GM12891 (cell line): ENCODE measurements at places on chromosomes 6 and 20.

DNA sequence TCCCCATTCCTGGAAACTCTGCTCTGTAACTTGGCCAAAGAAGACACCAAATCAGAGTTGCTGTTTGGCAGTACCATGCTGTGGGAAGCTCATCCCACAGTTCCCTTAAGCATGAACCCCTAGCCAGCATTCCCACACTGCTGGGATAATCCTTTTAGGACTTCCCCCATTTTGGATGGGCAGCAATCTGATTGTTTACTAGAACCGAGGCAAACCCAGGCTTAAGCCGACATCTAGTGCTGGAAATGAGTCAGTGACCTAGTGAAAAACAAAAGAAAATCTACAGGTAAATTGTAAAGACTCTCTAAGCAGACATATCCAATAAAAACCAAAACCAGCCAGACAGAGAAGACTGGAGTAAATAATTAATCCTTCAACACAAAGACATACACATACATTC is 5.2 kb downstream of the DNAH8 start:
- no peak for DNase-seq

- DNase-seq: no peak
These were observed 50.4 kb downstream of the MAP3K7 start for GRCh38 chr6:90536520-90536919.

- DNase-seq: no peak
These were observed 58.5 kb downstream of the CDK19 start for GRCh38 chr6:110756817-110757216.

DNA sequence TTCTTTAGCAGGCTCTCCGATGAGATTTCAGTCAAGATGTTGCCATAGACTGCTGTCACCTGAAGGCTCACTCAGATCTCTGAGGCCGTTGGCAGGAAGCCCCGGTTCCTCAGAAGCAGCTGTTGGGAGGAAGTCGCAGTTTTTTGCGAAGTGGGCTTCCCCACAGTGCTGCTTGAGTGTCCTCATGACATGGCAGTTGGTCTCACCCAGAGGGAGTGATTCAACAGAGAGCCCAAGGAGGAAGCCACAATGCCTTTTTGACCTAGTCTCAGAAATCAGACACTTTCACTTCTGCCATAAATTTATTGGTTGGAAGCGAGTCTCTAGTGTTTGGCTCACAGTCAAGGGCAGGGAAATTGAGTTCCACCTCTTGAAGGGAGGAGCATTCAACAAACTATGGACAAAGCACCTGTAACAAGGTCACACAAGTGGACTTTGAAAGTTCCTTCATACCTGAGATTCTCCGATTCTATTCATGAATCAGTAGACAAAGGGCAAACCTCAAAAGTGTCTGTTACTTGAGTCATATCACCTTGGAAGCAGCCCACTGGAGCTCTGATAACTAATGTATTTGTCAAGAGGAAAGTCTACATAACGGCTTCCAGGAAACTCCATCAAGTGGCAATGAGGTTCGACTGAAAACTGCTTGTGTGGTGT is 208.3 kb downstream of the TASP1 start:
- DNase-seq: no peak

DNA sequence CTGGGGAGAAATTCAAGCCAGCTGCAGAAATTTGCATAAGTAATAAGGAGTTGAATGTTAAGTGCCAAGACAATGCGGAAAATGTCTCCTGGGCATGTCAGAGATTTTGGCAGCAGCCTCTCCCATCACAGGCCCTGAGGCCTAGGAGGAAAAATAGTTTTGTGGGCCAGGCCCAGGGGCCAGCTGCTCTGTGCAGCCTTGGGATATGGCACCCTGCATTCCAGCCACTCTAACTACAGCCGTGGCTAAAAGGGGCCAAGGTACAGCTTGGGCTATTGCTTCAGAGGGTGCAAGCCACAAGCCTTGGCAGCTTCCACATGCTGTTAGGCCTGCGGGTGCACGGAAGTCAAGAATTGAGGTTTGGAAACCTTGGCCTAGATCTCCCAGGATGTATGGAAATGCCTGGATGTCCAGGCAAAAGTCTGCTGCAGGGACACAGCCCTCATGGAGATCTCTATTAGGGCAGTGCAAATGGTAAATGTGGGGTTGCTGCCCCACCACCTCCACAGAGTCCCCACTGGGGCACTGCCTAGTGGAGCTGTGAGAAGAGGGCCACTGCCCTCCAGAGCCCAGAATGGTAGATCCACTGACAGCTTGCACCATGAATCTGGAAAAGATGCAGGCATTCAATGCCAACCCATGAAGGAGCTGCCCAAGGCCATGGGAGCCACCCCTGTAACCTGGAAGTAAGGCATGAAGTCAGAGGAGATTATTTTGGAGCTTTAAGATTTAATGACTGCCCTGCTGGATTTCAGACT is 126.5 kb downstream of the DTNBP1 start:
- no peak for DNase-seq
